NCI-H2171 treated with DMSO at 0.1 percent for 48 hours (cell line): ENCODE measurements at places on chromosomes 3 and 15.

DNA sequence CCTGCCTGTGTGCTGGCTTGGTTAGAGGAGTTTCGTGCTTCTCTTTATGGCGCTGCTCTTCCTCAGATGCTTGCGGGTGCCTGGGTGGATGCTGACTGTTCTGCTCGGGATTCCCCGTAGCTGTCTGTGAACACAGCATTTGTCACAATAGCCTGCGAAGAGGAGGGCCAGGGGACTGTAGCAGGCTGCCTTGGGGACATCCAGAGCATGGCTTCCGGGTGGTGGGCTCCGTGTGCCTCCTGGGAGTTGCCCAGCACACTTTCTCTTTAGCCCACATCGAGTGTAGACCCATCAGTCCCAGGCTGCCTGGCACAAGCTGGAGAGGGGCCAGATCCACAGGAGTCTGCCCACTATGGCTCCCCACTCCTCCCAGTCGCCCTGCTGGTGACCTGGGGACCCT is 22.4 kb downstream of the LRRK1 start:
- DNase-seq, result no peak

DNA sequence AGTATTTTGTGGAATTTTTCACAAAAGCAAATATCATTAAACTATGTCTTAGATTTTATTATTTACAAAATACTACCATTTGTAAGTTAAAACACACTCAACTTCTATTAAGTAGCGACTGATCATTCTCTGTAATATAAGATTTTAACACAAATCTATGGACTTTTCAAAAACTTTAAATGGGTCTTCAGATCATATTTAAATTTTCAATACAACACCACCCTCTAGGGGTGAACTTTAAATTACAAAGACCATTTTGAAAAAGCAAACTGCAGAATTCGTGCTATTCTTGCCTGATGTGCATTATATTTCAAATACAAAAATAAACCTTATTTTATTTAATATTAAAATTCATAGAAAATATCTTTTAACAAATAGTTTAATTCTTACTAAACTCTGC is 8.2 kb upstream of the VGLL4 start:
- peak; percentile 10 for DNase-seq

GRCh38 chr15:71252740-71253047 is 137.4 kb downstream of the THSD4 start:
- no peak for DNase-seq

DNA sequence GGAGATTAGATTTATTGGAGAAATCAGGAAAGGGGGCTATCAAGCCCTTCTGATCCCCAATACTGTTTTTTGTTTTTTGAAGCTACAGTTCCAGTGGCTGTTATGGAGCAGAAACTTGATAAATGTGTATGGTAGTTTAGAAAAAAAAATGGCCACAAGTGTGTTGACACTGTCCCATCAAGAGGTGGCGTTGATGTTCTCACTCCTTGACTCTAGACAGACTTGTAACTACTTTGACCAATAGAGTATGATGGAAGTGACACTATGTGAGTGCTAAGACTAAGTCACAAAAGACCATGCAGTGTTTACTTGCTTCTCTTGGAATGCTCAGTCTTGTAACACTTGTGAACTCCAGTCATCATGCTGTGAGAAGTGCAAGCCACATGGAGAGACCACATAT is 356.7 kb downstream of the PDCD6IP start:
- DNase-seq, result no peak

- DNase-seq, result no peak
Observed at GRCh38 chr3:51390246-51391074, 625 bp upstream of the RBM15B start.

GRCh38 chr15:77276096-77276495 is 143.8 kb downstream of the PEAK1 start:
- no peak for DNase-seq

DNA sequence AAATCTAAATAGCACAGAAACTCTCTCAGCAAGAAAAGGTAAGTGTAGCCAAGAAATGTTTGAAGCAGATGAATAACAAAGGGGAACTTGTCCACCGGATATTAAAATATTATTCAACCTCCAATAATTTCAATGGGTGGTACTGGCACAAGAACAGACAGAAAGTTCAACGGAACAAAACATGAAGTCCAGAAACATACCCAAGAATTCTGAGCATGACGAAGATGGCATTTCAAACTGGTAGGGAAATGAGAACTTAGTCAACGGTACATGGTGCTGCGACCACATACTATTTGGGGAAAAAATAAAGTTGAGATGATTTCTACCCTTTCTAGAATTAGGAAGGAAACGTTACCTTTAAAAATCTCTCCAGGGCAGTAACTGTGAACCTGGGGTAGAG is 5.5 kb downstream of the CHSY1 start:
- no peak for DNase-seq

DNA sequence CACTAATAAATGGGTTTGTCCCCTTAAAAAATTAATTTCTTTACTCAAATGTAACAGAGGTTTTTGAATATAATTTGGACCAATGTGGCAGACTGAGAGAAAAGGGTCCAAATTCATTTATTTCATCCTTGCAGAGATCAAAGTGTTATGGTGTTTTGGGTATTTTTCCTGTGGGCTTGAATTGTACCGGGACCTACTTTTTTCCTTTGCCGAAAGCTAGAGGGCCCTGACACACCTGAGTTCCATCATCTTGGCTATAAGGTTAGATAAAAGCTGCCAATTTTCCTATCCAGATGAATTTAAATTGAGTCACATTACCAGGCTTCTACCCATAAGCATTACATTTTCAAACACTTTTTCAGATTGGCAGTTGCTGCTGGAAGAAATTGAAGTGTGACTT is 908 bp downstream of the CCNB2 start:
- peak; percentile 17 for DNase-seq

DNA sequence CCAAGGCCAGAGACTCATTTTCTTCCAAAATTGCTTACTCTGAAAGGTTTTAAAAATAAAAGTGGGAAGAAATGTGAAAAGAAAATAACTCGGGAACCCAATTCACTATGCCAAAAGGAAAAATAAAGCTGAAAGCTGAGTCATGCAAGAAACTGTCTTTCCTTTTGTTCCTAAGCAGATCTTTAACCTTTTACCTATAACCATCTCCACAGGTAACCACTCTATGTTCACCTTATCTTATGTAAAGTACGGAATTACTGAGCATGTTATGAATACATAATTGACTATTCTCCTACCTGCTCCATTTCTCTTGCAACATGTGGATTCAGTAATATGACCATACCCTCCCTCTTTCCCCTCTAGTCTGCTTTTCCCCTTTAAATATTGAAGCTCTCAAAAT is 62.0 kb downstream of the MINDY4B start:
- no peak for DNase-seq
